ENCODE measurements at places on chromosomes 4 and X.

GRCh38 chr4:79662651-79663050, 254.6 kb upstream of the GK2 start:
- DNase-seq = no peak

DNA sequence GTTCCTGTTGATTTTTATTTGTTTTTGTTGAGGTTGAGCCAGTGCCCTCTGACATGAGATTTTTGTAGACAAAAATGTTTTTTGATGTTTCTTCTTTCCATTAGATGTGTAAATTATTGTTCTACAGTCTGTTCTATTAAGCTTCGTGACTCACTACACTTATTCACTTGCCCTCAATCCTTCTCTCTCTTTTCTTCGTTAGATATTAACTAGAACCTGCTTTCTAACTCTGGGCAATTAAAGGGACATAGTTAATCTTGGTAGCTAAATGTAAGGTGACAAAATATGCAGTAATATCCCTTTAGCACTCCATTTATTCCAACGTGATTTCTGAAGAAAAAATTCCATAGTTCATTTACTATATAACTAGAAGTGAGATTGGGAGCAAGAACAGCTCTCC, 333.9 kb downstream of the PDHA2 start:
- DNase-seq = no peak

DNA sequence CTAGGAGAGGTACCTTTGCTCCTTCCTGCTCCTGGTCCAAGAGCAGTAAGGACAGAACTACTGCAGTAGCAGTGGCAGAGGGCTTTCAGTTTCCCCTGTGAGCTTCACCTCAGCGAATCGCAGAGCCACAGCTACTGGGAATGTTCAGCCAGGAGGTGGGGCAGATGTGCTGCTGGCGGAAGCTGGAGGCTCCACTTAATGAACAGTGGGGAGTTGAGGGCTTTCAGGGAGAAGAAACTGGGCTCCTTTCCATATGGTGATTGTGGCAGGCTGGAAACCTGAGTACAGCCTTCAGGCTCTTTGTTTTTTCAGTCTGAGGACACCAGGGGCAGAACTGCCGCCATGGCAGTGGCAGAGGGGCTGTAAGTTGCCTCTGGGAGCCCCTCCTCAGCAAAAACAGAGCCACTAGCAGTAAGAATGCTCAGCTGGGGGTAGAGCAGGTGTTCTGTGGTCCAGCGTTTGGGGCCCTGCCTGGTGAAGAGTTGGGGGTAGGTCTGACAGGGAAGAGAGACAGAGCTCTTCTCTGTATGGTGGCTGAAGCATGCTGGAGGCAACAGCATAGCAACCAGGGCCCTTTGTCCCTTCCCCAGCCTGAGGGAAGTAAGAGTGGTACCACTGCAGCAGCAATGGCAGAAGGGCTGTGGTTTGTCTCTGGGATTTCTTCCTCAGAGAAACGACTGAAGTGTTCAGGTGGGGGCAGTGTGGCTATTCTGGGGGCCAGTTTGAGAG, 106.0 kb upstream of the GRXCR1 start:
- DNase-seq = no peak

GRCh38 chr4:181877329-181877848, 365.8 kb upstream of the TENM3 start:
- no peak for DNase-seq

DNA sequence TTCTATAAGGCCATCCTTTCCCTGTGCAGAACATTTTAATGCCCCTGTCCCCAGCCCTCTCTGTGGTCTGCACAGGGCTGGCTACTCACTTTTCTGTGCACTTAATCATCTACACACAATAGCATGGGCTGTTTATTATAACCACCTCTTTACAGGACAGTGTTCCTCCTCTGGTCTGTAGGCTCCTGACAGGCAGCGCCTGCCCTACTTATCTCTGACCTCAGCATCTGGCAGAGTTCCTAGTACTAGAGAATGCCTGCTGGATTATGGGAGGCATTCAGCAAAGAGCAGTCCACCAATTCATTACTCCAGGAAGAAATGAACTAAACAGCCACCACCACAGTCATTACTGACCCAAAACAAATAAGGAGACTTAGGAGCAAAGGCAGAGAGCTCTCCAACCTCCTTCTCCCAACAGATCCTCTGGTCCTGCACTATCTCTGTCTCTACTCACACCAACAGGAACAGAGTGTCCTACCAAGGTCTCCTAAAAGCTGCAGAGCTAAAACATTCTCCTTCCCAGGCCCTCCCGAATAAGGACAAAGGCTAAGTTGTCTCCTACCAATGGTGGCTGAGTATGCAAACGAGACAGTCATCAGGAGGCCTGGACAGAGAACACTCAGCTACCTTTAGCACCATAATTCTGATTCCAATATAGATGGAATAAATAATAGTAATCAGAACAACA, 279.2 kb downstream of the QDPR start:
- DNase-seq = no peak

- DNase-seq = no peak
Measured at GRCh38 chr4:153555730-153556434, 89.7 kb downstream of the TMEM131L start.

DNA sequence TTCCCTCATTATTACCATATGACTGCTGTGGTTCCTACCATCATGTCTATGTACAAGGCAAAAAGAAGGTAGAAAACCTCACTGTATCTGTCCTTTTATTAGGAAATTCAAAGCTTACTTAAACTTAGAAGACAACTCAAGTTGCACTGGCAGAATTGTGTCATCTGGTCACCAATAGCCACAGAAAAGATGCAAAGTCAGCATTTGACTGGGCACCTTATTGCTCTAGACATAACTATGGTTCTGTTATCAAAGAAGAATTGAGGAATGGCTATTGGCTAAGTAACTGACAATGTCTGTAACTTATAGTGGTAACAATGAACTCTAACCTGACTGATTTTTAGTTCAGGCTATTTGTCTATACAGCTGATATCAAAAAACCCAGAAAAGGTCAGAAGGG, 45.3 kb downstream of the MAP9 start:
- DNase-seq = no peak

DNA sequence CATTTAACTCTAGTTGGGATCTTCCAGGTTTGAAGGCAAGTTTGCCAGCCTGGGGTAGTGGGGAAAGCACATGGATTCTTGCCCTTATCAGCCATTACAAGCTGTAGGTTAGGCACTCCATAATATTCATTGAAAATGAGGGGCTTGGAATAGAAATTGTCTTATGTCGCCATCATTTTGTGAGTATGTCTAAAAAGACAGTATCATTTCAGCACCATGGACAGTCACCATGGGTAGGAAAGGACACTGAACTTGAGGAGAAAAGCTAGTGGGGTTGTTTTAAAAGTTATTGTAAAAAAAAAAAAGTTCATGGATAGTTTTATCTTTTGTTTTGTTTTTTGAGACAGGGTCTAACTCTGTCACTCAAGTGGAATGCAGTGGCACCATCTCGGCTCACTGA, 356.1 kb downstream of the HNRNPD start:
- no peak for DNase-seq

DNA sequence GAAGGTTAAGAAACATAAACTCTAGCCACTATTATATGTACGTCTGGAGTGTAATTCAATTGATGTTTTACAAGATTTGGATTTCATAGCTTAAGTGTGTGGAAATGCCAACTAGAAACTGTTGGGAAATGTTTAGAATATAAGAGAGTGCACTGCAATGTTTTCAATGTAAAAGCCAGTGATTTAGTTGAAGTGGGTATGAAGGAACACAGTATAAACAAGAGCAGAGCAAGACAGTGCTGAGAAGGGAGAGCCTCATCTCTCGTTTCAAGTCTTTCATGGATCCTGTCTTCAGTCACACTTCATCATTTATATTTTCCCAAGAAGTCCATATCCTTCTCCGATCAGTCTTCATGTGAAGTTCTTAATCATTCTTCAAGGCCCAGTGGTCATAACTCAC, 163.9 kb upstream of the ETNPPL start:
- DNase-seq = no peak

- no peak for DNase-seq
Measured at GRCh38 chr4:27775156-27775555, 914.5 kb downstream of the STIM2 start.

- no peak for DNase-seq
Measured at GRCh38 chr4:181853881-181854511, 389.2 kb upstream of the TENM3 start.

DNA sequence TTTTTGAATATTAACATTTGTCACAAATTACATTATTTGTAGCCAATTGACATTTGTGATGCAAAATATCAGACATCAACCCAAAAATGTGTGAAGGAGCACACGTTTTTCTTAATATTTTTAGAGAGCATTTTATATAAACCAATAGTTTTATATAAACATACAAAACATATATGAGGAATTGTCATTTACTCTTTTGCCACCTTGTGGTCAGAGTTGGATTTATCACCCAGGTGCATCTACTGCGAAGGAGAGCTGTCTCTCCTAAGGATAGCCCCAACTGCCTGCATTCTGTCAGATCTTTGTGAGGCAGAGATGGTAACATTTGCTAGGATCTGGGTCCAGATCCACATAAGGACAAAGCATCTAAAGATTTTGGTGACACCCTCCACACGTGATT, 2.5 kb upstream of the USP27X start:
- no peak for DNase-seq

DNA sequence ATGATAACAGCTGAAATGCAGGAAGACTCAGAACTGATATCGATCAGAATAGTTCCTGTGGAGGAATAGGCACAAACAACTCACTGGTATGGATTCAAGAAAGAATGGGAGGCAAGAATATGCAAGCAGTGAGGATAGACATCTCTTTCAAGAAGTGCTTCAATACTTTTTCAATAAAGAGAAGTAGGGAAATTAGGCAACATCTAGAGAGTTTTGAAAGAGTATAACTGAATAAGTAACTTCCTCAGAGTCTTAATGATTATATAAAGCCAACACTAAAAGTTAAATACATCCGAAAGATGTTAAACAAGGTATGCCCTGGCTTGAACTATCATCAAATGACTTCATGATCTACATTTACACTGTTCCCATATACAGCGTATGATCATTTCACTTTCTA, 1443.0 kb downstream of the PCDH7 start:
- DNase-seq = no peak

GRCh38 chr4:54058171-54058570, 6.2 kb downstream of the CHIC2 start:
- no peak for DNase-seq
